NCI-H1436 (cell line): ENCODE measurements at places on chromosomes 16 and 17.

- DNase-seq: no peak
These were observed 4.5 kb upstream of the CMTM4 start for GRCh38 chr16:66701026-66701425.

DNA sequence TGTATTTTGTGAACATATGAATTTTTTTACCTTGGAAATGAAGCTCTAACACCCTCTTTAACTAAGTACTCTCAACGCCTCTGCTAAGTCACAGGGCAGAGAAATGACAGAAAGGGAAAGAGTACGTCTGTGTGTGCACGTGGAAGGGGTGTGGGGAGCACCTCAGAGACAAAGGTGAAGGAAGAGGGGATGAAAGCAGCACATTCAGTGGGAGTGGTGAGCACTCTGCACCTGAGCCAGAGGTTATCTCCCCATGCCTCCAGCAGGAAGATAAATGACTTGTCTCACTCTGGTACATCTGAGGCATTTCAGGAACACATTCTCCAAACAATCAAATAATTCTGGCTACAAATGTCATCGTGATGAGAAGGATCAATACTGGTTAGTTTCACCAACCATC lies 15.0 kb downstream of the GNA13 start:
- DNase-seq: no peak

DNA sequence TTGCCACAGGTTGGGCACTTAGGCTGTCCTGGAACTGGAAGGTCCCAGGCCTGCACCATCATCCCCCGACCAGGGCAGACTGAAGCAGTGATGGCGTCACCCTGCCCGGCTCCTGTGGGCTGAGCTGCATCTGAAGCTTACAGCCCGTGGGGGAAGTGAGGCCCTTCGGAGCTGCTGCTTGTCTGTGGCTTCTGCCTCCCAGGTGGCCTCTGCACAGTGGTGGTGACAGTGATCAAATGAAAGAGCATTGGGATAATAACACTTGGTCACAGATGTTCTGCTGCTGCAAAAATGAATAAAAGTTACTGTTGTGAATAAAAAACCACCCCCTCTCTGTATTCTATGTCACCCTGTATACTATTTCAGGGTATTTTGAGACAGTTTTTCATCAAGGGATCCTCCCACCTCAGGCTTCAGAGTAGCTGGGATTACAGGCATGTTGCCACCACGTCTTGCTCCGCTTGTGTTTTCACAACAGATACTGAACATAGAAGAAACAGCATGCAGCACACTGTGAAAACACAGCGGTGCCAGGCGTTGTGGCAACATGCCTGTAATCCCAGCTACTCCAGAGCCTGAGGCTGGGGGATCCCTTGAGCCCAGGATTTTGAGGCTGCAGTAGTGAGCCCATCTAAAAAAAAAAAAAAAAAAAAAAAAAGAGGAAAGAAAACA lies 165.0 kb downstream of the LGALS9B start:
- DNase-seq: no peak

- no peak for DNase-seq
These were observed at the start of gene MMD for GRCh38 chr17:55421179-55421934. Gene MMD (minus strand): TSS chr17:55421835. CDS start chr17:55421695, 140 bp downstream.

DNA sequence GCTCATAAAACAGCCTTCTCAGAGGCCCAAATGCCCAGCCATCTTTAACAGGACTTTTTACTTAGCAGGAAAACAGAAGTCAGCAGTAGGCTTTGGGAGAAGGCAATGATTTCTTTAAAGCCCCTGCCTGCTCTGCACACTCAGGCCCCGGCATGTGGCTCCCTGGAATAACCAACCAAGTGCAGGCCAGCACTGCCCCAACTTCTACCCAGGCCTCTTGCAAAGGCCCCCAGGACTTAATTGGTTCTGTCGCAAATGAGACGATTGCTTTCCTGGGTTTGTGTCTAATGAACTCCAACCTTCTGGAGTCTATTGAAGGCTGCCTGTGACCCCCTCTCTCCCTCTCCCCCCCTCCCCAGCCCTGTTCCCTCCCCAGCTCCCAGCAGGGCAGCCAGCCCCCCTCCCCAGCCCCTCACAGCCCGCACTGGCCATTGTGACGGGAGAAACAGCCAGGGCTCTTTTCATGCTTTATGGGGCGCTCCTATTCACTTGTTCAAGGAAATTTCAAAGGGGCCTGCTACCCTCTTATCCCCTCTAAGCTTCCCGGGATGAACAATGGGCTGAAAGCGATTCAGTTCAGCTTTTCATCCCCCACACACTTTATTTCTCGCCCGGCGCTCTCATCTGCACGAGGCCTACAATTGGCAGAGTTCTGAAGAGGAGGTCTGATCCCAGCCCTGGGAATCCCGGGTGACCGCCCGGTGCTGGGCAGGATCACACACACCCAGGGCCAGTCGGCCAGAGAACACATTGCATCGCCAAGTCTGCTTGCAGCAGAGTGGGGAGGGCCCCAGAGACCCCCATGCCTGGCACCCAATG lies 15.5 kb downstream of the AXIN2 start:
- DNase-seq: no peak

GRCh38 chr16:23679986-23680336 lies 1.3 kb downstream of the PLK1 start:
- no peak for DNase-seq
